ENCODE measurements at places on chromosomes 4 and X. TPM values are rescaled to one million over a fixed set of nuclear protein-coding genes. Genes with fewer than 3 reads are reported as not detected.

- peak overlapping the region; percentile 66 for H3K4me3 ChIP-seq
- peak overlapping the region; percentile 81 for H3K27ac ChIP-seq
- H3K4me1 ChIP-seq, result peaks cover 65% of the 10 kb centered on the region
- H3K36me3 ChIP-seq, result peaks cover 38% of the 10 kb centered on the region
Observed at GRCh38 chr4:1309261-1310010, 19.7 kb downstream of the MAEA start.

DNA sequence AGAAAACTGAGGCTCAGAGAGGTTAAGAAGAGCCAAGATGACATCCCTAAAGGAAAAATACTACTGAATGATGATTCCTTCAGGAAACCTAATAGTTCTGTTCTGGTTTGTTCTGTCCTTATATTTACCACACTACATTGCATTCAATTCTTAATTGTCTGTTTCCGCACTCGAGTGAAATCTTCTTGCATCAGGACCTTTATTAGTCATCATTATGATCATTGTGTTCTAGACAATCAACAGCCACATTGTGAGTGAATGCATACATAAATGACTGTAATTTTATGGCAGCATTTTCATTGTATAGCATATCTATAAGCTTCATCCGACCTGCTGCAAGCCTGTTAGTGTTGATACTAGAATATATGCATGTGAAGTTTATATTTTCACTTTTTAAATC is 156.7 kb upstream of the FAM241A start:
- no peak for DNase-seq
- peaks cover 17% of the 10 kb centered on the region for H3K27me3 ChIP-seq
- no peaks in the 10 kb centered on the region for H3K4me1 ChIP-seq
- H3K4me3 ChIP-seq, result no peak overlapping the region

DNA sequence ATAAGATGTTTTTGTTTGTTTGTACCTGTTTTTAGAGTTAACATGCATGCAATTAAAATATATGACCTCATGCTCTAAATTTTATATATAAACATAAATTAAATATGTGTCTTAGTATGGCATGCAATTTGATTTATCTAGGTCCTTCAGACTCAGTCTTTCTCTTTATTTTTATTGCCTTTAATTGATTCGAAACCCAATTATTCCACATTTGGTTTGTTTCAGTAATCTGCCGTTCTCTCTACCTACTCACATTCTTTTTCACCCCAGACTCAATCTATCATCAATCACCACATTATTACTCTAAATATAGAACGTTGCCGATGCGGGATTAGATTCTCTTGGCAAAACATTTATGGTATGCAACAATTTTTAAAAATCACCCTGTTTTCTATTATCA is 1492.8 kb downstream of the RAPGEF2 start:
- H3K36me3 ChIP-seq, result no peaks in the 10 kb centered on the region
- H3K4me3 ChIP-seq, result no peak overlapping the region
- DNase-seq, result no peak
- no peaks in the 10 kb centered on the region for H3K27me3 ChIP-seq

DNA sequence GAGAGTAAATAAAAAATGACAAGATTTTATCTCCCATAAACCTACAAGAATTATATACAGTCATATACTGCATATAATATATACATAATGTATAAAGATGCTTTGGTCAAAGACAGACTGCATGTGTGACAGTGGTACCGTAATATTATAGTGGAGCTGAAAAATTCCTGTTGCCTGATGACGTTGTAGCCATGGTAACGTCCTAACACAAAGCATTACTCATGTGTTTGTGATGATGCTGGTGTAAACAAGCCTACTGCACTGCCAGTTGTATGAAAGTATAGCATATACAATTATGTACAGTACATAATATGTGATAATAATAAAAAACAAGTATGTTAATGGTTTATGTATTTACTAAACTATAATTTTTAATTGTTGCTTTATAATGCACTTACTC is 245.2 kb upstream of the CENPE start:
- no peaks in the 10 kb centered on the region for H3K4me1 ChIP-seq
- DNase-seq, result no peak
- H3K27ac ChIP-seq, result no peak overlapping the region
- no peaks in the 10 kb centered on the region for H3K27me3 ChIP-seq

GRCh38 chr4:186729856-186730255 is 6.2 kb upstream of the FAT1 start:
- no peak for DNase-seq
- no peaks in the 10 kb centered on the region for H3K36me3 ChIP-seq
- H3K27me3 ChIP-seq, result peaks cover 38% of the 10 kb centered on the region
- H3K27ac ChIP-seq, result no peak overlapping the region
- H3K4me1 ChIP-seq, result peaks cover 8% of the 10 kb centered on the region

Gene HS3ST1
- total RNA-seq, result not detected

Gene SSX3
- not detected for total RNA-seq

All from activated CD8-positive, alpha-beta T cell treated with anti-CD3 and anti-CD28 coated beads for 36 hours (primary cell).